ENCODE measurements at places on chromosomes 7 and 10. TPM values are rescaled to one million over a fixed set of nuclear protein-coding genes. Genes with fewer than 3 reads are reported as not detected.

Gene CC2D2B
- 0.10 TPM for polyA plus RNA-seq

Gene LBX1
- polyA plus RNA-seq = not detected

DNA sequence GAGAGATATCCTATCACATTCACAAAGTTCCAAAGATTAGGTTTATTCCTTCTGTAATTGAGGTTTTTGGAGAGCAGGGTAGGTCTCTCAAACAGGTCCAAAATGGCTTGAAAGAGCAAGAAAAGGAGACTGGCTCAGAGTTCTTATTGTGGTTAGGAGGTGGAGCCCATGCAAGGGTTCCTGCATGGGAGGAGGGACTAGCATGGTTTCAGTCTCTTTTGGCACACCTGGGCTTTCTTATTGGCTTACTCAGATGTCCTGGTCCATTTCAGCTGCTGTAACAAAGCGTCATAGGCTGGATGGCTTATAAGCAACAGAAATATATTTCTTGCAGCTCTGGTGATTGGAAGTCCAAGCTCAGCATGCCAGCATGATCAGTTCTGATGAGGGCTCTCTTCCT lies 493.1 kb downstream of the REEP3 start:
- DNase-seq = no peak

DNA sequence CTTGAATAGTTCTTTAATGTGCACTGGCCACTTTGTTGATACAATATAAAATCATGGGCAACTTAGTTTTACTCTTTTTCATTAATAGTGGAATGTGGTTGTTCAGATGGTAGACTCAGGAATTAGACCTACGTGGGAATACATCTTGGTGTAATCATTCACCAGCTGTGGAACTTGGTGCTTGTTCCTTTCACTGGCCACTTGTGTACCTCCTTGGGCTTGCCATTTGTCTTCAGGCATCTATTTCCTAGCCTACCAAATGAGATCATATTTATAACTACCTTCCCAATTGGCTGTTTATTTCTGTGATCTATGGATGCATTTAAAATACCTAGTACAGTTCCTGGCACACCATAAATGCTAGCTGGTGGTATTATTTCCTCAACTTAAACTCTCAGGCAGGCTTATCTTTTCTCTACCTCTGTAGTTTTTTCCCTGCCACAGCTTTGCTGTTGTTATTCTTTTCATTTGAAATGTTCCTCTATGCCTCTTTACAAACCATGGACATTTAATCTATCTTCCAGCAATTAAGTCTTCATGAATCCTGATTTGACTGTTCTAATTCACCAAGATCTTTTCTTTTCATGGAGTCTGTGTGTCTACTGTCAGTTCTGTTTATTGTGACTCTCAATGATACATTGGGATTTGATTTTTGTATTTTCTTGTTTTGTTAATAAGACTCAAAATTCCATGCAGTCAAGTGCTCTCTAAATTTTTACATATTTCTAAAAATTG lies 113.0 kb downstream of the ADAM22 start:
- no peak for DNase-seq

DNA sequence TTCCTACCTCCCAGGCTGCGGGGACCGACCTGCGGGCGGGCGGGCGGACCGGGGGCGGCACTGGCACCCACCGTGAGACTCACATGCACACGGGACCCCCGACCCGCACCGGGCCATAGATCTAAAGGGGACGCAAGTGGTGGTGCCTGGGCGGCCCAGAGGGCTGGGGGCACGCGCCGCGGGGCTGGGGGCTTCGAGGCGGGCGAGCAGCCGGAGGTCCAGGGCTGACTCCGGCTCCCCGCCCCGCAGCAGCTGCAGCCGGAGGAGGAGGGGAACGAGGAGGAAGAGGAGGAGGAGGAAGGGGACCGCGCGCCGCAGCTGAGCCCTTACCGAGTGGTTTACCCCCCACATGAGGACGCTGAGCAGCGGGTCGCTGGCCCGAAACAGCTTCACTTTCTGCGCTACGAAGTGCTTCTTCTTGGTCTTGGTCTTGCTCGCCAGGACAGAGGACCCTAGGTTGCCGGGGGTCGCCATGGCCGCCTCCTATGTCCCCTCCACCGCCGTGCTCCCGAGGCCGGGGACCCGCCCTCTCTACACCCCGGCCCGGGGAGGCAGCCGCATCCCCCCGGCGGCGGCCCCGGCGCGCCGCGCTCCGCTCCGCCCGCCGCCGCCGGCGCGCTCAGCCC lies 412 bp downstream of the PIP4K2A start:
- no peak for DNase-seq

- no peak for DNase-seq
Observed at GRCh38 chr7:123673752-123674398, 18.2 kb downstream of the LMOD2 start.

GRCh38 chr7:910441-910861 lies 34.1 kb downstream of the GET4 start:
- no peak for DNase-seq

- DNase-seq = no peak
Observed at GRCh38 chr10:87546210-87546609, 41.5 kb downstream of the MINPP1 start.

DNA sequence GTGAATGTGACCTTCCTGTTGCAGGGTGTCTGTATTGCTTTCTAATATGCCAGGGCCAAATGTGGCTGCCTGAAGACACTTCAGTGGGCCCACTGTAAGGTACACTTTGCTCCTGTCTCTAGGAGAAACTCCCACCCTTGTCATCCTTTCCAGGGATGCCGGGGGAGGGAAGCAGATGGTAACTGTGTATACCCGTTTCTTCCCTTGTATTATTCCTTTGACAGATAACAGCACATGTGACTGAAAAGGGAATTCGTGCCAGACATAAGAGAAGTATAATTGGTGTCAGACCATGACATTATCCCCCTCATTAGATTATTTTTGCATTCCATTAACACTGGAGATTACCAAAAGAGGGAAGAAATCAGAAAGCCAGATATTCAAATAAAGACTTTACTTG lies 317.7 kb downstream of the CAMK1D start:
- DNase-seq = no peak

GRCh38 chr7:45241339-45242109 lies 83.9 kb downstream of the RAMP3 start:
- peak; percentile 26 for DNase-seq

All from keratinocyte (primary cell).